NCI-H1417 treated with DMSO at 0.1 percent for 48 hours (cell line): ENCODE measurements at places on chromosomes 2 and 18.

DNA sequence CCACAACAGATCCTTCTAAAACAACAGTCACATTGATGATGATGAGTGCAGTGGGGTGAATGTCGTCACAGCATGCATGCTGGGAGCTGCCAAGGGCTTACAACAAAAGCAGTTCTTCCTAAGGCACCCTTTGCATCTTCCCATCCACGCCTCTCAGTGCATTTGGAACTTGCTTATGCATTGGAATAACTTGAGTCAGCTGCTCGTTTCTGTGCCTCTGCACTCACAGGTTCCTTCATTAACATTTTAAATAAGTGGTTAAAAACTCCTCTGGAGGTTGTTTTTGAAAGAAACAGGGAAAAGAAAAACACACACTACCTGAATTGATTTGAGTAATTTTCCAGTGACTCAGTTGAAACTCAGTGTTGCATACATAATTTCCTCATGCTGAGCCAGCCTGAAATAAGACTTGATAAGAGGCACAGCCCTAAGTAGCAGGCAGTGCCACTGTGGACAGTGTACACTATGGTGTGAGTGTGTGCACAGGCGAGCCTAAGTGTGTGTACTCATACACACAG, 46.8 kb upstream of the TRIM43B start:
- no peak for DNase-seq

DNA sequence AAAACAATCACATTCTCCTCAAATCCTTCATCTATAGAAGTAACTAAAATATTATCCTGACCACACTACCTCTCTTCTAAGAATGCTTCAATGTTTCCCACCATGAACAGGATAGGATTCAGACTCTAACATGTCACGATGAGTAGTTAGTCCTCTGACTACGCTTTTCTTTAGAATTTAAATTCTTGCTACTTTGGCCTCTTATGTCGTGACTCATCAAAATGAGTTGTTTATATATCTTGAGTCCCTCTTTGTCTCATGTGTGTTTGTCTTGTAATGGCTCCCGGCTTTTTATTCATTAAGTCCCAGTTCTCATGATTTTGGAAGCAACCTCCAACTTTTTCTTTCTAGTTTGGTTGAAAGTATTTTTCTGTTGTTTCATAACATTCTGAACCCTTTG, 1289.2 kb downstream of the DSC3 start:
- DNase-seq: no peak

DNA sequence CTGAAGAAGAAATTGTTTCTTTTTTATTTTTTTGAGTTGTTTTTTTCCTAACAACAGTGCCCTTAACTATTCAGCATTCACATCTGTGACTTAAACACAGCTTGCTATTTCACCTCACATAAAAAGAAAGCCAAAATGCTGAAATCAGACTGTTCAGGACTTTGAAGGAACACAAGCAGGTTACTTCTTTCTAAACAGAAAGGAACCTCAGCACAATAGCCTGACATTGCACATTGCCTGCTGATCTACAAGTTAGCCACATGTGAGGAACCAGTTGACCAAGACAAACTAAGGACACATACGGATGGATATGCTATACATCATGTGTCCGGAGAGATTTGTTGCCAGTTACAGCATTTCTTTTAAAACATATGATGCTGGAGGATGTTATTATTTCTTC, 331.1 kb downstream of the FSIP2 start:
- DNase-seq: no peak

DNA sequence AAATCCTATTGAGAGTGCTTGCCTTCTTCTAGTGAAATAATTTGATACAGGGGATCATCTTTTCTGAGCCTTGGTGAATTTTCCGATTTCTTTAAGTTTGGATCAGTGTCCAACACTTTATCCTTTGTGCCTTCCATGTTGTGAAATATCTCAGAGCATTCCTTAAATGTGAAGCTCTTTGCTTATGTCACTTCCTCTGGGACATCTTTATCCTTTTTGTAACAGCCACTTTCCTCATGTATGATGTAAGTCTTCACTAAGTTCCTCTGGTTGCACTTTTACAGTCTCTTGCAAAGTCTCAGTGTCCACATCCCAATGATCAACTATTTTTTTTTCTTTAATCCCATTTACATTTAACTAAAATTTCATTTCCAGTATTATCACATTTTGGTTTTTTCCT, 254.2 kb downstream of the EN1 start:
- no peak for DNase-seq

- peak; percentile 60 for DNase-seq
These were observed 28.0 kb upstream of the LMAN1 start for GRCh38 chr18:59386909-59387686.

- no peak for DNase-seq
These were observed at the start of gene TUBB6 for GRCh38 chr18:12307701-12308385. Gene TUBB6 (plus strand): TSS chr18:12308241. CDS start chr18:12308293, 52 bp downstream.

- no peak for DNase-seq
These were observed 34.3 kb downstream of the MSH2 start for GRCh38 chr2:47437287-47437686.

- no peak for DNase-seq
These were observed 76.6 kb downstream of the CPO start for GRCh38 chr2:207015901-207016300.

GRCh38 chr2:188596054-188596453, 304.4 kb downstream of the GULP1 start:
- DNase-seq: no peak

- no peak for DNase-seq
These were observed 55.1 kb downstream of the RHOB start for GRCh38 chr2:20501974-20502373.

- no peak for DNase-seq
These were observed 41.7 kb downstream of the PTPRM start for GRCh38 chr18:7608781-7609201.
